ENCODE measurements at places on chromosomes 13 and 19.

DNA sequence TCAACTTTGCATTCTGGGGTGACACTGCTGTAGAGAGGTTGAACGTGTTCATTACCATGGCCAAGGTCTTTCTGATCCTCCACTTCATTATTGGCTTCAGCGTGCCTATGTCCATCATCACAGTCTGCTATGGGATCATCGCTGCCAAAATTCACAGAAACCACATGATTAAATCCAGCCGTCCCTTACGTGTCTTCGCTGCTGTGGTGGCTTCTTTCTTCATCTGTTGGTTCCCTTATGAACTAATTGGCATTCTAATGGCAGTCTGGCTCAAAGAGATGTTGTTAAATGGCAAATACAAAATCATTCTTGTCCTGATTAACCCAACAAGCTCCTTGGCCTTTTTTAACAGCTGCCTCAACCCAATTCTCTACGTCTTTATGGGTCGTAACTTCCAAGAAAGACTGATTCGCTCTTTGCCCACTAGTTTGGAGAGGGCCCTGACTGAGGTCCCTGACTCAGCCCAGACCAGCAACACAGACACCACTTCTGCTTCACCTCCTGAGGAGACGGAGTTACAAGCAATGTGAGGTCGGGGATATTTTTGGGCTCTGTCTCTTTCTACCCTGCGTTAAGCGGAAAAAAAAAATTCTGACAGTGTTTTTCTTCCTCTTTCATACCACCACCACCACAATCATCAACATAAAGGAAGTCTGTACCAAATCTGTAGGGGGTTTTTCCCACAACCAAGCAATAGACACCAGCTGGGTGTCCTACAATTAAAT, 29.5 kb downstream of the FPR3 start:
- DNase-seq: peak; percentile 87

GRCh38 chr19:6740589-6741343, 1.3 kb downstream of the TRIP10 start:
- DNase-seq: no peak

- no peak for DNase-seq
Observed at GRCh38 chr13:44318161-44318560, 55.5 kb upstream of the SERP2 start.

DNA sequence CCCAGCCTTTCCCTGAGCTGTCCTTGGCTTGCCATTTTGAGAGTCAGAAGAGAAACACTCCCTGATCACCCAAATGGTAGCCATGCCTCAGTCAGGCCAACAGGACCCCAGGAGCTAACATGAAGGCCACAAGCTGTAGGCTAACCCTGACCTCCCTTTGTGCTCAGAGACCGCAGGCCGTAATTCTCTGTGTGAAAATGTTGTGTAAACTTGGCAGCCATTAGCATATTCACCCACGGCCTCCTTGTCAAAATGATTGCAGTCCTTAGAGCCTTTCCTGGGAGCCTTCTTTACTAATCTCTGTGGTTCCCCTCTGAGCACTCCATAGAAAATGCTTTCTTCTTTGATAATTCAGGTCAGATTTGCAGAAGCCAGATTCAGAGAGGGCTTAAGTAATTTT, 418.9 kb downstream of the COG6 start:
- DNase-seq: no peak

DNA sequence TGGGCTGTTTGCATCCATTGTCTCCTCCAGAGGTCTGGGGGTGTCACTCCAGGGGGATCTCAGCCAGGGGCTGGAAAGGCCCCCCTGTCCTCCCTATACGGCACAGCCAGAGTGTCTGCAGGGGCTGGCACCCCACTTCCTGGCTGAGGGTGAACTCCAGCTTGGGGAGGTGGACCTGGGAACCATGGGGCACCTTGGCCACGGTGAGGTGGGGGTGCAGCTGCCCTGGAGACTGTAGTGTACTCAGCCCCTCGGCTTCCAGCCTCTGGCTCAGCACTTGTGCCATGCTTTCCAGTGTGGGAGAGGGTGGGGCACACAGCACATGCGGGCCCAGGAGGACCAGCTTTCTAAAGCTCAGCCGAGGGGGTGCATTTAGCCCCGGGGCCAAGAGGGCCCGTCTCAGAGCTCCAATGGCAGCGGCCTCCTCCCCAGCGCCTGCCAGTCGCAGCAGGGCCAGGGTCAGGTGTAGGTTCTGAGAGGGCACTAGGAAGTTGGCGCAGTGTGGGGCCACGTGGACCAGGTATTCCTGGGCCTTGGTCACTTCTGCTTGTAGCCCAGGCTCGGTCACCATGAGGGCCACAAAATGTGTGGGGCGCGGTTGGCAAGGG, 1.4 kb downstream of the LENG9 start:
- DNase-seq: no peak

- no peak for DNase-seq
Observed at GRCh38 chr13:30581582-30581981, 36.1 kb upstream of the USPL1 start.

DNA sequence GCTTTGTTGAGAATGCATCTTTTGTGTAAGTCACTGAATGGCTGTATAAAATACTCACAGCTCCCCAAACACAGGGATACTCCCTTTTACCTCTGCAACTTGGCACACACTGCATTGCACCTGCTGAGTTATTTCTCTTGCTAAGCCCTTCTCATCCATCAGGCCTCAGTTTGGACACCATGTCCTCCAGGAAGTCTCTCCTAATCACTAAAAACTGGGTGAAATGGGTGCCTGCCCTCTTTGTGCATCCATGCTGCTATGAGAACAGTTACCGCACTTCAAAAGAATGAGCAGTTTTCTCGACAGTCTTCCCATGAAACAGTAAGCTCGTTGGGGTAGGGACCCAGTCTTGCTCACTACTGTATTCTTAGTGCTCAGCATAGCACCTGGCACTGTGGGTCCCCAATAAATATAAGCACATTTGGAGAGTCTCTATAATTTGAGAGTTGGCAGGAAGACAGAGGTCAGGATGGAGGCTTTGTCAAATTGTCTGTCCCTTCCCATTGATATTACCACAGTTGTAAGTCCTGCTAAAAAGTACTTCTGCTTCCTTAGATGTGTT, 4.6 kb upstream of the SLC25A30 start:
- no peak for DNase-seq

DNA sequence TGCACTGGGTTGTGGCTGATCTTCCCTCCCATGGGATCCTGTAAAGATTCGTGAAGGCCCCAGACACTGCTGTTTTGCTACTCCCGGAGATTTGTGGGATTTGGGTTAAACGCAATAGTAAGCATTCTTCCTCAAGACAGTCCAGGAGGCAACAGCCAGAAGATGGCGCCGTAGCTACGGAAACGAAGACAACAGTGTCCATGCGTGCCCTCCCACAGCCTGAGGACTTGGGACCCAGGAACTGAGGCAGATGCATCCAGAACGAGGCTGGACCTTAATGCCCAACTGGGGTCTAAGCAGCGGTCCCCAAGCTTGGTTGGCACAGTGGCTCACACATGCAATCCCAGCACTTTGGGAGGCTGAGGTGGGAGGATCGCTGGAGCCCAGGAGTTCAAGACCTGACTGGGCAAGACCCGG, 57.6 kb upstream of the ZNF507 start:
- no peak for DNase-seq

GRCh38 chr13:25062479-25062878, 33.5 kb upstream of the PABPC3 start:
- no peak for DNase-seq

DNA sequence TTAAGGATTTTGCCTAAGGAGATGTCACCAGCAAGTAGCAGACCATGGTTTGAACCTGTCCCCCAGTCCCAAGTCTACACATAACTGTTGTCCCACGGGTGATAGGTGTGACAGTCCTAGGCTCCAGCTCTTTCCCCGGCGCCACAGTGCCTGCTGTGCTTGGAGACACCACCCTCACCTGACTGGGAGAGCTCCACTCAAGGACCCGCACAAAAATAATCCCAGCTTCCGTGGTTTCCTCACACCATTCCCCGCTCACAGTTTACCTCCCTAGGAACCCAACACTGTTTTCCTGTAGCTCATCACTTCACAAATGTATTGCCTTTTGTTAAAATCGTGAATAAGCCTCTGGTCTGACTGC, 19.8 kb upstream of the RASA3 start:
- DNase-seq: no peak

- no peak for DNase-seq
Observed at GRCh38 chr19:18433015-18433691, 4.8 kb downstream of the ISYNA1 start.

DNA sequence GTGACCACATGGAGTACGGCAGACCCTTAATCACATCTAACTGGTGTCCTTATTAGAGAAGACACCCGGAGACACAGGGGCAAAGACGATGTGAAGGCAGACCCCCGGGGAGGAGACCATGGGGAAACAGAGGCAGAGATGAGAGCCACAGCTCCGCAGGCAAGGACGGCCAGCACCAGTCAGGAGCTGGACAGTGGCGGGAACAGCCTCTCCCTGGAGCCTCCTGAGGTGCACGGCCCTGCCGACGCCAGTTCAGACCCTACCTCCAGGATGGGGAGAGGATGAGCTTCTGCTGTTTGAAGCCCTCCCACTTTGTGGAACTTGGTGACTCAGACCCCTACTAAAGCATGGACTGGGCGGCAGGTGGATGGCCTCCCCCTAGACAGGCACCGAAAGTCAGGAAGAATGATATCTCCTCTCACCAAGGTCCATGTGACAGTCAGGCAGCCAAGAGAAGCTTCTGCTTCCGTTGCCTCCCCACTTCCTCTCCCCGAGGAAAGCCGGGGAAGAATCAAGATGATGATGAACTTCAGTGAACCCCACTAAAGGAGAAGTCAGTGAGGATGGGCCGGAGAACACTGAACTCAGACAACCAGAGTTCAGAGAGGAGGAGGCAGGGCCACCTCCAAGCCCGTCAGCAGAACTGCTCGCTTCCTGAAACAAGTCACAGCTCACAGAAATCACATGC, 25.4 kb downstream of the RAB20 start:
- DNase-seq: peak; percentile 29

DNA sequence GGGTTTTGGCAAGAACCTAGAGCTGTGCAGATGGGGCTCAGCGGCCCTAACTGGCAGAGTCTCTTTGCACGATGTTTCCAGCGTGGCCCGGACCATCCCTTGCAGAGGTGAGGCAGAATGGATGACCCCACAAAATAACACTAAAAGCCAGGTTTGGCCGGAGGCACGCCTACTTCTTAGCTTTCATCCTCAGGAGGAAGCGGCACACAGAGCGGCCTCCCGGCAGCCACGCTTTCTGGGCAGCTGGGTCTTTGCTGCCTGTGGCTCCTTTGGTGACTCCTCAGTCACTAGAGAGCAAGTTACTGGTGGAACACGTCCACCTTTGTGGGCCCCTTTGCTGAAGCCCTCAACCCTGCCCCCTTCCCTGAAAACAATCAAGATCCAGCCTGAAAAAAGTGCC, 25.2 kb downstream of the TEX29 start:
- no peak for DNase-seq

DNA sequence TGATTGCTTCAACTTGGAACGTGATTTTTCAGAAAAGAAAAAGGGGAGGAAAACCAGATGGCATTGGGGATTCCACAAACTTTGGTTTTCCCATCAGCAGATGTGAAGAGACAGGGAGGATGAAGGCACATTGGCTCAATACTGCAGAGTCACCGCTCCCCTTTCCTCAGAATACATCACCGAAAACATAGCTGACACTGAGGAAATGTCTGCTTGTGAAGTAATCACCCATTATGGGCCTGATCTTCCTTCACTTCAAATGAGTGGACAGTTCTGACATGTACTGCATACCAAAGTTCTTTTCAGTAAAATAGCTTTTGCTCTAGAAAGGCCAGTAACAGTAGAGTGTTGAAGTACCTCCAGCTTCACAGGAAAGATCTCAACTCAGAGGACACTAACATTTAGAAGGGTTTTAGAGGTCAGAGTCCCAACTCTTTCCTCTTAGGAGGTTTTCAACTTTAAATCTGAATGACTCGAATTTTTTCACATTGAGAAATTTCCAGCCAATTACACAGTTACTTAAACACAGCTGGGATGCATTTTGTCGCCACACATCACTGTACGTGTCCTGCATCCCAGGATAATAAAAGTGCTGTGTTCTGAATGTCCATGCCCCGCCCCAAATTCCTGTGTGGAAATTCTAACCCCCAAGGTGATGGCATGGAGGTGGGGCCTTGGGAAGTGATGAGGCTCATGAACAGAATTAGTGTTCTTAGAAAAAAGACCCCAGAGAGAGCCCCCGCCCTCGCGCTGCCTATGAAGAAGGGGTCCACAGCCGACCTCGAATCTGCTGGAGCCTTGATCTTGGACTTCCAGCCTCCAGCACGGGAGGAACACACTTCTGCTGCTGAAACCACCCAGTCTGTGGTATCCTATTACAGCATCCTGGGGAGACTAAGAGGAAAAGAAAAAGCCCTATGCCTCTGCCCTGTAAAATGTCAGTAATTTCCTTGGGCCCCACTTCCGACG, 77.7 kb downstream of the COL4A1 start:
- no peak for DNase-seq

GRCh38 chr13:79361299-79361698, 44.8 kb downstream of the RBM26 start:
- no peak for DNase-seq

- DNase-seq: no peak
Observed at GRCh38 chr19:37990362-37990761, 83.4 kb downstream of the SIPA1L3 start.

DNA sequence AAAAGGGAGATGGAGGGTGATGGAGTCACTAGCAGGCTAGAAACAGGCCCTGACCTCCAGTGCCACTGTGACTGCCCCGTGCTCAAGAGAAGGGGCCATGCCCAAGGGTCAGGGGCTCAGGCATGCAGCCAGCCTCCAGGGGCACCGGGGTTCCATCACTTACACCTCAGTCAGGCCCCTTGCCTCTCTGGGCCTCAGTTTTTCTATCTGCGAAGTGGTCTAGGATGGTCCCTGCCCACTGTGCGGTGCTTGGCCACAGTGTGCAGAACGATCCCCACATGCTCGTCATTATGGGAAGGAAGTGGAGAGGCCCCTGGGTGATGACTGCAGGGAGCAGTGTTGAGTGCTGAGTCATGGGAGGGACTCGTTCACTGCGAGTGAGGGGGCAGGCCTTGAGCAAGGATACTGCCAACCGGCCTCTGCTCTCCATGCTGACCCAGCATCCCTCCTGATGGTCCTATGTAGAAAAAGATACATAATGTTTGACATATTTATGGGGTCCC, 23.1 kb downstream of the TMED1 start:
- DNase-seq: peak; percentile 51

- no peak for DNase-seq
Observed at GRCh38 chr13:113736258-113736731, 22.7 kb upstream of the TMEM255B start.

- peak; percentile 26 for DNase-seq
Observed at GRCh38 chr19:45809643-45810159, 5.4 kb downstream of the RSPH6A start.

DNA sequence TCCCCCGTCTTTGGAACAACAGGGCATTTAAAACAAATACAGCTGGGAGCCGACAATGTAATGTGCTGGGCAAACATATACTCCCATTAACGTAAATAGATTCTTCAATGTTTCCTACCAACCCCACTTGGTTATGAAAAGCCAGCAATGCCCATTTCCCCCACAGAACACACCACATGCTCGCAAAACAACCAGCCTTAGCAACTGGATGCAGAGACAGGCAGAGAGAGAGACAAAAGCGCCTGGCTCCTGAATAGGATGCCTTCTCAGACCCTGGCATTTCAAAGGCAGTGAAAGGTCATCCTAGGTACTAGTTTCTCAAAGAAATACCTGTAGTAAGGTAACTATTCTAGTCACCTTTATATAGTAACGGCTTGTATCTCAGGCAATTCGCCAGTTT, 462.9 kb downstream of the ITGBL1 start:
- no peak for DNase-seq

Data from KG1 (cell line).